Fibroblast of the conjunctiva (primary cell): ENCODE measurements at places on chromosomes 7 and 10.
A peak's percentile ranks its signal among the peaks of the same experiment; 100 is the strongest.

GRCh38 chr10:675532-675931 lies 13.9 kb downstream of the DIP2C start:
- no peak for DNase-seq

- no peak for DNase-seq
Measured at GRCh38 chr10:127162841-127163240, 33.5 kb downstream of the INSYN2A start.

- no peak for DNase-seq
Measured at GRCh38 chr10:101769541-101770180, 6.3 kb downstream of the FGF8 start.

- peak; percentile 50 for DNase-seq
Measured at GRCh38 chr7:93307131-93307660, 75.0 kb downstream of the VPS50 start.

- DNase-seq, result no peak
Measured at GRCh38 chr10:71179382-71179781, 33.0 kb upstream of the UNC5B start.

GRCh38 chr10:3033925-3034324 lies 33.4 kb upstream of the PFKP start:
- DNase-seq, result no peak

DNA sequence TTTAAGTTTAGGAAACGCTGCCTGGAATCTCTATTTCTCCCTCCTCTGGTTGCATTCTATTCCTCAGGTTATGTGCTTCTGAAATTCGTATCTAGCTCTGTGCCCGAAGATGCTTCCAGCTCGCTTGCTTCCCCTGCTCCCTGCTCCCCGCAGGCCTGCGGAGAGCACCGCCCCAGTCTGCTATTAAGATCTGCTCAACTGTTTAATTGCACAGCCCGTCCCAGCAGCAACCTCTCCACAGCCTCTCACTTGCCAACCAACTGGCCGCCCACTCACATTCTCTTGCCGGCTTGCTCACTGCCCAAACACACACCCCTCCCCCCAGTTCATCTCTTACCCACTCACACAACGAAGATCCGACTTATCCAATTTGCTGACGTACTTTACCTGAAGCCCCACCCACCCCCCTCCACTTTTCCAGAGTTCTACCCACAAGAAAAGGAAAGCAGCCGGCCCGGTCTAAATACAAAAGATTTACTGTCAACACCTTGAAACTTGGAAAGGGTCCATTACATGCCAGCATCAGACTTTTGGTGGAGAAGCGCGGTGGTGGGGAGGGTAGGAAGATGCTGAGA lies 167.3 kb upstream of the KLF14 start:
- DNase-seq, result peak; percentile 92

DNA sequence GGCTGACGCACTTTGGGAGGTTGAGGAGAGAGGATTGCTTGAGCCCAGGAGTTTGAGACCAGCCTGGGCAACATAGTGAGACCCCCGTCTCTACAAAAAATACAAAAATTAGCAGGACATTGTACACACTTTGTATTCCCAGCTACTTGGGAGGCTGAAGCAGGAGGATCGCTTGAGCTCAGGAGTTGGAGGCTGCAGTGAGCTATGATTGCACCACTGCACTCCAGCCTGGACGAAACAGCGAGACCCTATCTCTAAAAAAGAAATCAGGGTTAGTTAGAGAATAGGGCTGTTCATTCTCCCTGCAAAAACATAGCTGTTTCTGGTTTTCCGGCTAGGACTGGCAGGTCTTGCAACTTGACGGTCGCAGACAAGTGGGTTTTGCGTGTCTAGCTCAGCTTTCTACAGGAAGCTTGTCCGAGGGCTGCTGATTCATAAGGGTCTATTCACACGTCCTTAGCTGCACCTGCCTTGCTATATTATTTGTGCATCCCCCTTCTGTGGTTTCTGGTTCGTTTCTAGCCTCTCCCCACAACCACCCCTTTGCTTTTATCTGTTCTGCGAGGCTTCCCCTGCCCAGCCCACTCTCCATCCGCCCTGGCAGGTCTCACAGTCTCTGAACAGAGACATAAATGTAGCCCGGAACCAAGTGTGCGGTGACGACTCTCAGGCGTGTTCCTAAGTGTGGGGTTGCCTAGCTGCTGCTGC lies 10.7 kb downstream of the AMZ1 start:
- DNase-seq, result no peak

DNA sequence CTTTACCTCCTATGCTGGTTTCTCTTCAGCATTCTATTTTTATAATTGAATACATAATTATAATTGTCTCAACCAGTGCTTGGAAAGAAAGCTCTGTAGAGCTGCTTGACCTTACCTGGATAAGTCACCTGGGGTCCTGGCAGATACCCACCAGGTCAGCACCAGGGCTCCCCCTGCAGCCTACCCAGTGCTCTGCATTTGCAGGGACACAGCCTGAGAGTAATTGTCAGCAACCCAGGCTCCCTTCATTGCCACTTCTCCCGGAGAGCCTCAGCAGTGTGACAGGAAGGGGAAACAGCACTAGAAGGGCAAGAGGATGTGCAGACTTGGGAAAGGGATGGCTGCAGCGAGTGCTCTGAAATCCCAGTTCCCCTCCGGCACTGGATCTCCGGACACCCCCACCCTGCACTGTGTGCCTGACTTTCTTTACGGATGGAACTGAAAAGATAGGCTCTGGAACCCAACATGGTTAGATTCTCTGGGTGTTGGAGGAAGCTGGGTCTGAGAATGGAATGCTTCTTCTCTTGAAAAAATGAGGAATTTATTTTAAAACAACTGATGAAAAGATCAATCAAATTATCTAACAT lies 11.4 kb upstream of the PAX4 start:
- DNase-seq, result no peak

- DNase-seq, result no peak
Measured at GRCh38 chr7:2997014-2997413, 46.7 kb downstream of the CARD11 start.
